AG04449 (cell line): ENCODE measurements at places on chromosomes 13 and 19.

- DNase-seq = no peak
Measured at GRCh38 chr13:79621449-79621848, 140.5 kb downstream of the NDFIP2 start.

DNA sequence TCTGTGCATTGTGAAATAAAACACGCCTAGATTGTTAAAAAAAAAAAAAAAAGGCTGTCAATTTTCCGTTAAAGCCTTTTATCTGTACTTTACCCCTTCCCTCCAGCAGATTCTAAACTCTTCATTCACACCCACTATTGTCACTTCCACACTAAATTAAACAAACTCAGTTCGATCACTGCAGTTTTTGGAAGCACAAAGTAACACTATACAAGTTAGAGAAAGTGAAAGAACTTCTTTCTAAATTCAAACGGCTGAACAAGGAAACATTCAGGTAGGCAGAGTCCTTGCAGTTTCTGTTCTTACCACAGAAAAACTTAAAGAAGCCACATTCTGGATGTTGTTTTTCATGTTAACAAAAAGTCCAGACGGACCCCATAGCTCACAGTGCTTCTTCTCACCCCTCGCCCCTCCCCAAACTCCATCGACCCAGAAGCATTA lies 27.5 kb upstream of the UBE2L5 start:
- no peak for DNase-seq

GRCh38 chr13:93687261-93687660 lies 460.7 kb downstream of the GPC6 start:
- peak; percentile 51 for DNase-seq

- no peak for DNase-seq
Measured at GRCh38 chr13:30850867-30851211, 55.2 kb upstream of the MEDAG start.

DNA sequence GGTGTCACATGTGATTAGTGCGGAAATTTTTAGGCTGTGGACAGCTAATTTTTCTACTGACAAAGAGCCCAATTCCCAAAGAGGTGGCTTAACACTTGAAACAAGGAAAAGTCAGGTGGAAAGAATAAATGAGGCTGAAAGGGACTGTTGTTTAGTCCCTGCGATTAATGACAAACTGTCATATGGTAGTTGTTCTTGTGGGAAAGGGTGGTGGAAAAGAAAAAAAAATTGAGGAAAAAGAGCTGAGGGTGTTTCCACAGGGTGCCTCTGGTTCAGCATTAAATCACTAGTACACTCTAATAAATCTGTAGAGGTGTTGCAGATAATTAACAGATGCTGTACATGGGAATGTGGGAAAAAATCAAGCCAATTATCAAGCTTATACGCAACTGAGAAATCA lies 300.7 kb downstream of the DNAJC15 start:
- no peak for DNase-seq

DNA sequence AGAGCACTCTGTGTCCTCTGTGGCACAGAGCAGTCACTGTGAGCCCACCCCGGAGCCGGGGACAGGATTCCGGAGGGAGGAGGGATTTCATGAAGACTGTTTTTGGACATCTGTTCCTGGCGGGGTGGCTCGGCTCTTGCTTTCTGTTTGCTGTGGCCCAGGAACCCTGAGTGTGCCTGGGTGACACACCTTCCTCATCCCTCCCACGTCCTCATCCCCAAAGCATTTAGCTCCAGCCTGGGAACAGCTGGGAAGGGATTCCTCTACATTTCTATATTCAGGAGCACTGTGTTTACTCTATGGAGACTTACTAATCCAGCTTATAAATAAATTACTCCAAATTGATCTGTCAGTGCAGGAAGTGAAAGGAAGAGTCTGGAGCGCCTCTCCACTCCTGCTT lies 97.8 kb upstream of the UBL3 start:
- DNase-seq = no peak

GRCh38 chr13:44904967-44905366 lies 84.3 kb downstream of the NUFIP1 start:
- DNase-seq = peak; percentile 83

DNA sequence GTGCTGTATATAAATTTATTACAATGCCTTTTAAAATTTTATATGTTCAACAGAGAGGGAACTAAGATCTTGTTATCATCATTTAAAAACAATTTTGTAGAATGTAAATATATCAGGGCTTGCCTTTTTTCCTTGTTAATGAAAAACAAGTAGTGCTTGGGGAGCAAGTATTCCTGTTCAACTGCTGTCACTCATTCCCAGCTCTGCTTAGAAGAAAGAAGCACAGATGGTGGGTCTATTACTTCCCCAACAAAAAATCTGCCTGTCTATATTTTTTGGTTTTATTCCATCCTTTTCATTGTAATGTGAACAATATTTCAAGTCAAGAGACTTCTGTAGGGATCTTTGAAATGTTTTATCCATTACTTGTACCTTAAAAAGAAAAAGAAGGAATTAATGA lies 503.9 kb downstream of the GPC5 start:
- DNase-seq = no peak

DNA sequence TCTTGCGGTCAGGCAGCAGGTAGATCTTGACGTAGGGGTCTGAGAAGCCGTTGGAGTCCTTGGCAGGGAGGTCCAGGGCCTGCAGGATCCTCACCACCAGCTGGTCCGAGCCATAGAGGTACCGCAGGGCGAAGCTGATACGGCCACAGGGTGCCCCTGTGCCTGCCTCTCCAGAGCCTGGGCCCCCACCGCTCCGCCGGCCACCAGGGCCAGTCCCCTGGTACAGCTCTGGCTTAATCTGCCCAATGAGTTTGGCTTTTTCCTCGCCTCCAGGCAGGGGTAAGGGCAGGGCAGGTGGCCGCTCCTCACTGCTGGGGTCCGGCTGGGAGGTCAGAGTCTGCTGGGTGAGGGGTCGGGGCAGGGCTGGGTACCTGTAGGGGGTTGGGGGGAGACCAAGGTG lies 9.9 kb downstream of the SYT3 start:
- DNase-seq = no peak

- no peak for DNase-seq
Measured at GRCh38 chr19:45059258-45059965, 16.9 kb downstream of the ZNF296 start.

GRCh38 chr13:51455532-51455931 lies 2.7 kb upstream of the INTS6 start:
- DNase-seq = no peak

DNA sequence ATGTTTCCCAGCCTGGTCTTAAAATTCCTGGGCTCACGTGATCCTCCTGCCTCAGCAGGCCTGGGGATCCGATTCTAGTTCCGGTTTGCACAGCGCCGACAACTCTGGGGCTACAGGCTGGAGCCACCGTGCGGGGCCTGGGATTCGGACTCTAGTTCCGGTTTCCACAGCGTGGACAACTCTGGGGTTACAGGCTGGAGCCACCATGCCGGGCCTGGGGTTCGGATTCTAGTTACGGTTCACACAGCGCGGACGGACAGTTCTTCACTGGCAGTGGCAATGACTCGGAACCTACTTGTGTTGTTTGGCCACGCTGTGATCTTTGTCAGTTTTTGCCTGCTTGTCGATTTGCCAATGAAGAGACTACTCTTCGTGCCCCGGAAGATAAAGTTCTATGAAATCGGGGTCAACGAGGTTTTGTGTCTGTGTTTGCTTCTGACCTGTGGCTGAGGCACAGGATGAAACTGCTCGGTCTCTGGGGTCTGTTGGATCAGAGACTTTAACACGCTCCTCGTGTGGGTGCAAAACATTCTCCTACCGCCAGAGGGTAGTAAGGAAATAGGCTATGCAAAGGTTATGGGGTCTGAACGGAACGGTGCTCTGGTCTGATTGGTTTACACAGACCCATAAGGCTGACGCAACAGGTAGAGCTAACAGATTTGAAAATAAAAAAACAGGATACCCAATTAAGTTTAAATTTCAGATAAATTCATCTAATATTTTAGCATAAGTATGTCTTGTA lies 12.1 kb upstream of the ZSCAN1 start:
- DNase-seq = no peak

GRCh38 chr13:40651866-40652587 lies 14.4 kb downstream of the FOXO1 start:
- DNase-seq = no peak

DNA sequence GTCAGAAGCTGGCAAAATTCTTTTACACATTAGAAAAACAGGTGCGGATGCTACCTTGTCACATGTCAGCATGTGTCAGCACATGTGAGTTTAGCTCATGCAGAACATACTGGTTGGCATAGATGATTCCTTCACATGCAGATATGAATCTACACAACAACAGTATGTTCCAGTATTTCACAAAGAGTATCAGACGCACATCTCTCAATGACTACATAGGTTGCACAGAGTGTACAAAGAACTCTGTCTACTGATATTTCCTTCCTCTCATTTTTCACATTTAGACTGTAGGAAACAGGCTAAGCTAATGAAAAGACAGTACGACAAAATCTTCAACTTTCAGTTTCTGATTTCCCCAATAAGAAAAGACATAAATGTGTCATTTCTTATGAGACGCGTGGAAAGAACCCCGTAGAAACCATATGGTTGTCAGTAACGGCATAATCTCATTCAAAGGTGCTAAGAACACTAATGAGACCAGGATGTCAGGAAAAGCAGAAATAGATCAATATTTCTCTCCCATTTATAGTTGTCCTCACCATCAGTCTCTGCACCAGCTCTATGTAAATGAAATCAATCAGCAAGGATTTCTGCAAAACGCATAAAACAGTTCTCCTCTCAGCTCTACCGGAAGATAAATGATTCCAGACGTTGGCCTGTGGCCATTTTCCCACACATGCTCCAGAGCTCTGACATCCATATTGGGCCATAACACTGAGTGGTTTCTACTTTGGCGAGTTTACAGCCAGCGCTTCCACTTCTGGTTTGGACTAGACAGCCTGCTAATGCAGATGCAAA lies 81.2 kb downstream of the STARD13 start:
- peak; percentile 84 for DNase-seq

- no peak for DNase-seq
Measured at GRCh38 chr13:106696140-106696539, 128.2 kb upstream of the ARGLU1 start.

- no peak for DNase-seq
Measured at GRCh38 chr13:48810013-48810412, 156.3 kb downstream of the CYSLTR2 start.

- DNase-seq = no peak
Measured at GRCh38 chr13:63086286-63086685, 1670.6 kb upstream of the PCDH20 start.

DNA sequence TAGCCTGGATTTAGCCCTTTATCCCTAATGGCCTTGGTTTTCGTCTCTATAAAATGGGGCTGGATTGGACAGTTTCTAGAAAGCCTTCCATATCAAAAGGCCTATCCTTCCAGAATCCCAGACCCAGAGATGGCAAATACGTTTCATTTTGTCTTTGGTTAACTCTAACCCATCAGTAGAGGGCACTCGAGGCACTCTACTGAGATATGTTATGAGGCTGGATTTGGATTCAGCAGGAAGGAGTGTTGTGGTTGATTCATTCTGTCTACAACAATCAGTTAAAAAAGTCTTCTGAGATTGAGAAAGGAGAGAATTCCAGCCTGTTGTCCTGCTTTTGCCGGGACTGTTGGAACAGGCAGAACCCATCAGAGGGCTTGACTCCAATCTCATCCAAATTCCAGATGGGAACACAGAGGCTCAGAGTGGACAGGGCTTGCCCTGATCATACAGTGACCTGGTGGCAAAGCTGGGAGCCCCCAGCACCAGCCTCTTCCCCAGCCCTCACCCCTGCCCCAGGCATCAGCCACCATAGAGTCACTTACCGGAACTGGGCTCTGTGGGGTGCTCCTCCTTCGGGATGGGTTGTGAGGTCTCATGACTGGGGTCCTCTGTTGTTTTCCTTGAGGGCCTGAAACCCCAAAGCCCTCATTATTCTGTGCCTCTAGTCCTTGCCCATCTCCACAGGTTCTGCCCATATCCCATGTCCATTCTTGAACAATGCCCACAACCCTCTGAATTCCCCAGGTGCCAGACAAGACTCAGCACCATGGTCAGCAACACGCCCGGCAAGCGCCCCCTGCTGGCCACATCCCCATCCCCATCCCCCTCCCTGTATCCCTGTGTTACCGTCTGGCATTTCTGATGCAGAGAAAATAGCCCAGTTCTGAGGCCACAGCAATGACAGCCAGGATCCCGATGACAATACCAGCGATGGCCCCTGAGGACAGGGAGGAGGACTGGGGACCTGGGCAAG lies 12.3 kb upstream of the ZNF180 start:
- no peak for DNase-seq

DNA sequence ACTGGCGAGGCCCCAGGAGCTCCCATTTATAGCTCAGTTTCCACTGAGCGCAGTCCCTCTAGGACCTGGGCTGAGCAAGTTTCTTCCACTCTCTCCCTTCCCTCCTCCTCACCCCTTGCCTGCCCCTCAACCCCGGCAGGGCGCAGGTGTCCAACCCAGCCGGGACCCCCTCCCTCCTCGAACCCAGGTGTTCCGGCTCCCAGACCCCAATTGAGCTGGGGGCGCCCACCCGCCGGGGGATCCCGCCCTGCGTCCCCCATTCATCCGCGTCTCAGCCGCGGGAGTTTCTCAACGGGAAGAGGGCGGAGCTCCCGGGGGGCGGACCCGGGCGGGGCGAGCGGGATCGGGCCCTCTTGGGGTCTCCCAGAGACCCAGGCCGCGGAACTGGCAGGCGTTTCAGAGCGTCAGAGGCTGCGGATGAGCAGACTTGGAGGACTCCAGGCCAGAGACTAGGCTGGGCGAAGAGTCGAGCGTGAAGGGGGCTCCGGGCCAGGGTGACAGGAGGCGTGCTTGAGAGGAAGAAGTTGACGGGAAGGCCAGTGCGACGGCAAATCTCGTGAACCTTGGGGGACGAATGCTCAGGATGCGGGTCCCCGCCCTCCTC lies at the start of gene KIRREL2:
Gene KIRREL2, plus strand, starts transcription at position 366 of the 604 bp plus-strand sequence. Its CDS starts 209 bp downstream, at position 575.
- DNase-seq = no peak

DNA sequence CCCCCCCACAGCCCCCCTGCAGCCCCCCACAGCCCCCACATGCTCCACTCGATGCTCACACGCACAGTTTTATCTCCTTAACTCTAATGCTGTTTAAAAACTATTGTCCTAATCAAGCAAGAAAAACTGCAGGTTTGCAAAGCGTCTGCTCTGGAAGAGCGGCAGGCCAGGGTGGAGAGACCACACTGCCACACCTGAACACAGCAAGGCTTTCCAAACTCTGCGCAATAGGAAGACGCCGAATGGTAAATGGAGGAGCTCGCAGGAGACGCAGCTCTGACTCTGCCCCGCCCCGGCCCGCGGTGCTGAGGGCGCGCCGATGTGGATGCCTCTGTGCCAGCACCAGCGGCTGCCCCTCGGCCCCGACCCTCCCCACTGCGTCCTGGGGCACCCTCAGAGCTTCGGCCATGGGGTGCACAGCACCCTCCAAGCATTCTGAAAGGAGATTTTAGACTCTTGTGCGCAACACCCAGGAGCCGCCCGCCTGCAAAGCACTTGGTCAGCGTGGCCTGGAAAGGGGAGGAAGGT lies 32.4 kb downstream of the RASA3 start:
- DNase-seq = no peak

GRCh38 chr19:41595258-41595889 lies 19.4 kb downstream of the CEACAM21 start:
- DNase-seq = peak; percentile 12

GRCh38 chr19:40530091-40530901 lies 46.4 kb upstream of the SHKBP1 start:
- DNase-seq = no peak

GRCh38 chr13:25649001-25649633 lies 277.3 kb downstream of the ATP8A2 start:
- DNase-seq = no peak
